Naive B cell (primary cell): ENCODE measurements at places on chromosomes 13 and 19. TPM values are rescaled to one million over a fixed set of nuclear protein-coding genes. Genes with fewer than 3 reads are reported as not detected.

The ZNF606 gene
- polyA plus RNA-seq, result 8.3 TPM

The ISOC2 gene
- 28.0 TPM for polyA plus RNA-seq

The ZNF681 gene
- polyA plus RNA-seq, result 4.0 TPM

GRCh38 chr19:40507892-40508291 lies 41.1 kb downstream of the SPTBN4 start:
- no peak for DNase-seq

DNA sequence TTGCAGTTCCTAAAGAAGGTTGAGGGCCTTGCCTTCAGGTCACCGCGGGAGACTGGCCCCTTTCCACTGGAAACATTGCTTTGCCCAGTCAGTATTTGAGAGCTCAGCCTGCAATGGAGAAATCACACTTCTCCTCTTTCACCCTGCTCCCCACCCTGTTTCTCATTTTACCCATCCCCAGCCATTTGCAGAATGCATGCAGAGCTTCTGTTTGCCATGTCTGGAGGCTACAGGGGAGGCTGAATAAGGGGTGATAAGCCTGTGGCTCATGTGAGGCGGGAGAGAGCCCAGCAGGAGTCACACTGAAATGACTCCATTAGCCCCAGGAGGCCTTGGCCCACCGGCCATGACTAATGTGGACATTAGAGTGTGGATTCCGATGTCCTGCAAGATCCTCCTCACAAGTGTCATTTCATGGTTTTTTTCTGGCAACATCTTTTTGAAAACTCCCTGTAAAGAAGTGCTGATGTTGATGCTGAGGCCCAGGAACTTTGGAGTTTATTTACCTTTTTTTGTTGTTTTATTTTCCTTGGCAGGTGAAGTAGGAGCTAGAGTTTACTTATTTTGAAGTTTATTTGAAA lies 6.3 kb downstream of the SPINT2 start:
- no peak for DNase-seq

GRCh38 chr19:23597661-23598060 lies 89.4 kb downstream of the ZNF675 start:
- DNase-seq, result no peak

- DNase-seq, result peak; percentile 88
Measured at GRCh38 chr19:34772697-34773554, at the start of gene ZNF599. TSS of gene ZNF599 (minus strand) at chr19:34773215. CDS start at chr19:34772841, 374 bp downstream.

DNA sequence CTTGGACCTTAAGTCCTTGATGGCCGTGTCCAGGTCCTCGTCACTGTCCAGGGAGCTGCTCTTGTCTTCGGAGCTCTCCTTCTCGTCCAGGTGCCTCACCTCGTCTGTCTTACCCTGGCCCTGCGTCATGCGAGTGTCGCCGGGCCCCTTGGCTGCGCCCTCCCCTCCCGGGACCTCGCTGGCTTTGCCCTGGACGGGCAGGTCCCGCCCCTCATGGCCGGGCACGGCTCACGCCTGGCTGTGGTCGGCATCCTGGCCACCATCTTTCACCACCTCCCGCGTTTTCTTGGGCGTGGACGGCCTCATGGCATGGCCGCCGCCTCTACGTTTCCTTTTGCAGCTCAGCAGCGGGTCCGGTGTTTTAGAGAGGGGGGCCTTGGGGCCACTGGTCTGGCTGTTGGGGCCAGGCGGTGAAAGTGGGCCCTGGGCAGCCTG lies 14.8 kb downstream of the RB1 start:
- no peak for DNase-seq
